ENCODE measurements at places on chromosomes 7 and 10.

DNA sequence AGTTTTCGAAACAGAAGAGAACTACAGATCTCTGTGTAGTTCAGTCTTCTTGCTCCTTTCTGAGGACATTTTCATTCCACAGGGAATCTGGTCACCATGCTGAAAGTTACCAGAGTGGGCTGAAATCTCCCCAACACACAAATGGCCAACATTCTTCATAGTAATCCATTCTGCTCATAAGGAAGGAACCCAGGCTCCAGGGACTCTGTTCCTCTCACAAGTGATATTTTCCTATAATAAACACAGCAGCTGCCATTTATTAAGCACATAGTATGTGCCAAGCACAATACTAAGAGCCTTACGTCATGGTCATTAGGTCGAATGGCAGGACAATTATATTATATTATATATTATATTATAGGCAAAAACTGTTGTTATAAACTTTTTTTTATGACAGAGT is 109.8 kb downstream of the RAB11FIP2 start:
- no peak for DNase-seq

DNA sequence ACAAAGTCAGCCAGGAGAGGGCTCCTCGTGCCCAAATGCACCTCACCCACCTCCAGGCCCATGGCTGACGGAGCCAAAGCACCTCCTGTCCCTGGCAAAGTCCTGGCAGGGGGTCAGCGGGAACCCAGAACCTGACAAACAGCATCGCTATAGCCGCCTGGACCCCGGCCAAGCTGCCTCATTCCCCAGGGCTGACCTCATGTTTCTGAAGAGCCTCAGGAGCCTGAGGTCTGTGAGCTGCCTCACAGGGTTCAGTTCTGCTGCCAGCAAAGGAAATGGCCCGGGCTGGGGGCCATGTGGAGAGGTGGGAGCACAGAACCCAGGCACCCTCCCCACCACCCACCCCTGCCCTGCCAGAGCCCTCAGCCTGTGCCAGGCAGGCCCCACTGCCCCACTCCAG is 4.2 kb upstream of the NANOS1 start:
- no peak for DNase-seq

- no peak for DNase-seq
Observed at GRCh38 chr10:123480344-123480743, 185.8 kb upstream of the GPR26 start.

DNA sequence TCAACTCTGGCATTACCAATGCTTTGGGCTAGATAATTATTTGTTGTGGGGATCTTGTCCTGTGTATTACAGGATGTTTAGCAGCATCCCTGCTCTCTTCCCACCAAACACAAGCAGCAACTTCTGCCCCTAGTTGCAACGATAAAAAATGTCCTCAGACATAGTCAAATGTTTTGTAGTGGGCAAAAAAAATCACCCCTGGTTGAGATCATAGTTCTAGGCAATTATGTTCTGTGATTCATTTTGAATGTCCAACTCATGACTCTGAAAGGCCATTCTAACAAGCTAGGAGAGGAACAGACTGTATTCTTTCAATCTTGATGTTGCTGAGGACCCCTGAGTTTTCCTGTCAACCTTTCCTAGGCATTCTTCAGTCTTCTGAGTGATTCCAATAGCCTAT is 79.5 kb downstream of the RTKN2 start:
- DNase-seq: no peak

- DNase-seq: no peak
Observed at GRCh38 chr10:127534074-127534473, 15.0 kb upstream of the NPS start.

DNA sequence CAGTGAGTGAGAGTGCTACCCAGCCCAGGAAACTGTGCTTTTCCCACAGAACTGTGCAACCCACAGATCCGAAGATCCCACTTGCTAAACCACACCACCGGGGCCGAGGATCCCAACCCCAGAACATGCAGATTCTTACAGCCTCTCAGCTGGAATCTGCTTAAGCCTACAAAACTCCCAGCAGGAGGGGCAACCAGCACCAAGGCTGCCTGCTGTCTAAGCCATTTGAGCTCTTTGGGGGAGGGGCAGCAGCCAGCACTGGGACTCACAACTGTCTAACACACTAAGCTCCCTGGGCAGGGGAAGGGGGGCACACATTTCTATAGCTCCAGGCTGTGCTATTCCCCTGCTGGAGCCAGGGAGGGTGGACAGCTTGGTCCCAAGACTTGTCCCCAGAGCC is 529.9 kb downstream of the XPNPEP1 start:
- no peak for DNase-seq

DNA sequence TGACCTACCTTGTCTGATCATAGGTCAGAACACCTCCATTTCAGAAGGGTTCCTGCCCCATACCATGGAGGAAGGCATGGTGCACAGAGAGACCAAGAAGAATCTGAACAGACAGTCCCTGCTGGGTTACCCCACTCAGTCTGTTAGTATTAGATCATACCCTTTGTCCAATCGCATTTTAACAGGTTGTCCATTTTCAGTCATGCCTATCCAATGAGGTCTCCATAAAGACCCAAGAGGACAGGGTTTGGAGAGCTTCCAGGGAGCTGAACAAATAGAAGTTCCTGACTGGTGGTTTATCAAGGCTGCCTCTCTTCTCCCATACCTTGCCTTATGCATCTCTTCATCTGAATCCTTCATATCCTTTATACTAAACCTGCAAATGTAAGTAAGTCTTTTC is 21.2 kb upstream of the SLC16A12 start:
- DNase-seq: no peak

DNA sequence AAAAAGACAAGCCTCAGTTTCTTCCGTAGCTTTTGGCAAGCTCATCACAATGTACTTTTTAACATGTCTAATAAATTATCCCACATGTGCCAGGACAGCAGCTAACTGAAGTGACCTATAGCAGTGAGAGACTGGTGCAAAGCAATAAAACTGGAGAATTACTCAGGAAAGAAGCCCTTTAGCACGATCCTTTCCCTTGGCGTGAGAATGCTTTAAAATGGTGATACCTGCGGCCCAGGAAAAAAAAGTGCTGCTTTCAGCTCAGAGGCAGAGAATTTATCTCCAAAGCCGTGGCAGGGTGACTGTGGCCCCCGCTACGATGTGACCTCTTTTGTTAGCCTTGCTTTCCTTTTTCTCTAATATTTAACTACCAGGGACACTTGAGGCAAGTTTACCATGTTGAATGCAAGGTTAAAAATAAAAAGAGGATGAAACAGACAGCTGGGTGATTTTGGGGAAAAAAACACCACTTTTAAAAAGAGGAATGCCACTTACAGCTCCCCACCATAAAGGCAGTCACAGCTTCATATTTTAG is 184.0 kb downstream of the FANK1 start:
- no peak for DNase-seq

DNA sequence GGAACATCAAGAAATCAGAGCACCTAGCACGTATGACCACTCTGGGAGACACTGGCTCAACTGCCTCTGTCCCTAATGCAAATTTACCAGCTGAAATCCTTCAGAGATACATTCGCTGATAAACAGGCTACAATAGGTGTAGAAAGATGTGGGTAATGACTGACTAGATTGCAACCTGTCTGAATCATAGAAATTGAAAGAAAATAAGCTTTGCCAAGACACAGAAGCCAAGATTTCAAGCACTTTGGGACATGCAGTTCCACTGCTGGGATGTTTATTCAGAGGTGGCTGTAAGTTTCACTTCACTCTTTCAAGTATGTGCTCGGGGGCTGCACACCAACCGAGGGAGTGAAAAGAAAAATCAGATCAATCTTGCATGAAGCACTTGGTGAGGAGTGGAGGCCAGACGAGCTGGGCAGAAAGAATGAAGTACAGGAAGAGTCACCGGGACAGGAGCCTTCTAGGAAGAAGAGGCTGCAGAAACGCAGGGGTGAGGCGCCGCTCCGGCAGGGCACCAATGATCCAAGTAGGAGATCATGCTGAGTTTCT is 276.7 kb downstream of the PARD3 start:
- DNase-seq: no peak

GRCh38 chr10:81871558-81871957 is 3.4 kb upstream of the NRG3 start:
- DNase-seq: no peak

DNA sequence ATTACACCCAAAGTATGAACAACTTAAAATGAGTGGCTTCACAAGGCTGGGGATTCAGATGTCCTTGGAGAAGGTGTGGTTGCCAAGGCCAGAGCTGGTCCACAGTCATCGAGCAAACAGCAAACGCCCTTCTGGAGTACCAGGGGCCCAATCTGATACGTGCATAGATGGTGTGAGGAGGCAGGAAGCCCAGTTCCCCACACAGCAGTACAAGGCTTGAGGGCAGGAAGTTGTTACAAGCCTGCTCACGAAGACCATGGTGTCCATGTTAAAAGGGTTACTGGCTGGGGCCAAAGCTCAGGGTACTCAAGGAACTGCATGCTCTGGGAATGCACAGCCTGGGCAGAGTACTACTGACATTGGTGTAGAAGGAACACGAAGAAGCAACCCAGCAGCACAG is 4.6 kb upstream of the ANKRD26 start:
- no peak for DNase-seq

DNA sequence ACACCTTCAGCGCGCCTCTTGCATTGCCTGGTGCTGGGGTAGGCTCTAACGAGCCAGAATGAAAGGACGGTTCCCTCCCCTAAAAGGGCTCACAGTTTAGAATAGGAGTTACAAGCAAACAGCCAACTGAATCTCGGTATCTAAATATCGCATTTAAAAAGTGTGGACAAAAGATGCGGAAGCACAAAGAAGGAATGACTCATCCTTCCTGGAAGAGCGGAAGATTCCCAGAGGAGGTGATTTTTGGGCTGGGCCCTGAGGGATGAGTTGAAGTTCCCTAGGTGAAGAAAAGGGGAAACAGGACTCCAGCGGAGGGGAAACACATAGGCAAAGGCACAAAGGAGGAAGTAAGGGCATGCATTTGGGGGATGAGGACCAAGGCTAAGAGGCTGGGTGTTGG is 29.9 kb downstream of the SRRM3 start:
- DNase-seq: no peak

- no peak for DNase-seq
Observed at GRCh38 chr7:74175340-74175739, 1.2 kb downstream of the EIF4H start.

DNA sequence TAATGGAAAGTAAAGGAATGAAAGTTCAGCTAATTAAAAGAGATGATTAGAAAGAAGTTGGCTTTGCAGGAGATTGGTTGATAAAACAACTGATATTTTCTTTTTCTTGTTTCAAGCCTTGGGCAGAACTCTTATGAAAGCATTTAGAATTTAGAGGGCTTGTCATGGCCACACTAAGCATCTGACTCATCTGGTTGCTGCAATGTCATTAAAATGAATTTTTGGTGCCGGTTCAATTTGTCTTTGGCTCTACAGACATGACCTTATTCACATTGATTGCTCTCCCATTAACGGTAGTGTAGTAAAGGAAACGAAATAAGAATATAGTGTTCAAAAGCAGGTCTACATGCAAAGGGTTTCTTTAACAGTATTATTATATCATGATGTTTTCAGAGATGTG is 1012.4 kb upstream of the C7orf33 start:
- no peak for DNase-seq

- no peak for DNase-seq
Observed at GRCh38 chr10:9786101-9786500, 1231.6 kb upstream of the CELF2 start.

GRCh38 chr7:158257516-158258410 is 329.9 kb downstream of the PTPRN2 start:
- no peak for DNase-seq

Data from activated T-cell treated with anti-CD3 and anti-CD28 coated beads for 48 hours (primary cell).